SK-N-SH (cell line): ENCODE measurements at places on chromosomes 1 and 21. TPM values are rescaled to one million over a fixed set of nuclear protein-coding genes. Genes with fewer than 3 reads are reported as not detected.

BNIPL gene
- 0.12 and 0.16 TPM in 2 replicates for polyA plus RNA-seq

MPZ gene
- polyA plus RNA-seq, result 2.4 and 2.9 TPM in 2 replicates

TNFAIP8L2 gene
- not detected in 2 replicates for polyA plus RNA-seq

LDLRAD2 gene
- 0.02 TPM in 1 of 2 replicates, not detected in the other for polyA plus RNA-seq

FCRL1 gene
- polyA plus RNA-seq, result not detected in 2 replicates

RHD gene
- polyA plus RNA-seq, result not detected in 2 replicates

- DNase-seq, result no peak
Observed at GRCh38 chr21:31135531-31136184, 97.4 kb upstream of the KRTAP19-8 start.

GRCh38 chr1:183498342-183498991, 26.2 kb downstream of the SMG7 start:
- no peak for DNase-seq

GRCh38 chr1:36358514-36359084, 27.1 kb downstream of the STK40 start:
- no peak for DNase-seq

DNA sequence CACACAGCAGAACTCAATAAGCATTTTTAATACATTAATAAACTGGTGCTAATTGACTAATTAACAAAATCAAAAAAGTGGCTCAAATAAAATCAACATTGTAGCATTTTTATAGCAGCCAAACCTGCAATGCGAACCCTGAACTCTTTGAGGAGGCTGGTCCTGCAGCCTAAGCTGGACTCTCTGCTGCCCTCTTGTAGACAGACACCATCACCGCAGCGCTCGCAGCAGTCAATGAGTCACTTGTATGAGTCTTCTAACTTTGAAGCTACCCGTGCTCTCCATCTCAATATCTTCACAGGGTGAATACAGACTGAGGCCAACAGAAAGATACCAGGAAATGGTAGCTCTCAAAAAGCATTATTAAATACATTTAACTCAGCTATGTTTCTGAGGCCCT, 9.7 kb upstream of the KRTAP7-1 start:
- DNase-seq, result peak; percentile 25

DNA sequence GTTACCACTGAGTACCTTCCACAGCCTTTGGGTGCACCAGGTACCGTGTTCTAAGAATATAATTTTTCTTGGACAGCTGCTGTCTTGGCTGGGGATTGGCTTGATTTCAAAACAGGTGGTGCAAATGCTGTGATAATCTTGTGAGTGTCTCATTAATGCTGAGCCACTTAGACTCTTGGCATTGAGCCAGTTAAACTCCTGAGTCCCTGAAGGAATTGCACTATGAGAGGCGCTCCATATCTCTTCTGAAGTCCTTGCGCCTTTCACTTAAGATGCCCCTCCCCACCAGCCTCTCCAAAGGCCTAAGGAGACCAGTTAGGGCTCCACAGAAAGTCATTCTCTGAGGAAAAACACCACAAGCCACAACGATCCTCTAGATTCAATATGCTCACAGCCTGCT, 51.0 kb downstream of the BACH1 start:
- no peak for DNase-seq

DNA sequence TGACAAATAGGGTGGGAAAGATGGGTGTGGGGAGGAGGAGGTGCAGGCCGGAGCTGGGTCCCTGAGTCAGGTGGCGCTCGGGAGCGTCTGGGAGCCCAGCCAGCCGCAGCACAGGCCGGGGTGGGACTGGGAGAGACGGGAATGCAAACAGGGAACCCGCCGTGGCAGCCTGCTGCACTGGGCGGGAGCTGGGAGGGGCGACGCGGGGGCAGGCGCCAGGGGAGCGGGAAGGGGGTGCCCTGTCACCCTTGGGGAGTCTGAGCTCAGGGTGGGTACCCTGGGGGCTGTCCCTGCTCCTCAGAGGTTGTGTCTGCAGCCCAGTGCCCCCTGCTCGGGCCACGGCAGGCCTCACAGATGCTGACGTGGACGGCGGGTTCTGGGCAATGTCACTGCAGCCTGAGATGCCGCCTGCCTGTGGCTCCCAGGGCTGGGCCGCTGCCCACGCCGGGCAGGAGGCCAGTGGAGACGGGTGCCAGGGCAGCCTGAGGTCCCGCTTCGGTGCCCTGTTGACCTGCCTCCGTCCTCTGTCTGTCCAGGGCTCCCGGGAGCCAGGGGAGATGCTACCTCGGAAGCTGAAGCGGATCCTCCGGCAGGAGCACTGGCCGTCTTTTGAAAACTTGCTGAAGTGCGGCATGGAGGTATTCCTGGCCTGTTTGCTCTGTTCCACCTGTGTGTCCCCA, 16.6 kb upstream of the LRRC3 start:
- peak; percentile 85 for DNase-seq

DNA sequence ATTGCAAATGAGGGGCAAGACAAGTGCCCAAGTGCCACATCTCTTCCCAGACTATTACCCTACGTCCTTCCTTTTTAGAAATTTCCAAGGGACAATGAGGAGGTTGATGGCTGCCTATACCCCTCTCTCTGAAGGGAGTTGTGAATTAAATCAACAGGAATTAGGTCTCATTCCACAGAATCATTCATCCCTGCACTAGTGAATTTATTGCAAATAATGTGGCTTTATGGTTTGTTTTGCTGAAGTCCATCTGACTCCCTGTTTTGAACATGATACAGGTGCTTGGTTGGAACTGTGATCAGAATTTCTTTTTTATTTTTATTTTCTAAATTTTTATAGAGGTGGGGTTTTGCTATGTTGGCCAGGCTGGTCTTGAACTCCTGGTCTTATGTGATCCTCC, 34.3 kb upstream of the THEM4 start:
- DNase-seq, result no peak

DNA sequence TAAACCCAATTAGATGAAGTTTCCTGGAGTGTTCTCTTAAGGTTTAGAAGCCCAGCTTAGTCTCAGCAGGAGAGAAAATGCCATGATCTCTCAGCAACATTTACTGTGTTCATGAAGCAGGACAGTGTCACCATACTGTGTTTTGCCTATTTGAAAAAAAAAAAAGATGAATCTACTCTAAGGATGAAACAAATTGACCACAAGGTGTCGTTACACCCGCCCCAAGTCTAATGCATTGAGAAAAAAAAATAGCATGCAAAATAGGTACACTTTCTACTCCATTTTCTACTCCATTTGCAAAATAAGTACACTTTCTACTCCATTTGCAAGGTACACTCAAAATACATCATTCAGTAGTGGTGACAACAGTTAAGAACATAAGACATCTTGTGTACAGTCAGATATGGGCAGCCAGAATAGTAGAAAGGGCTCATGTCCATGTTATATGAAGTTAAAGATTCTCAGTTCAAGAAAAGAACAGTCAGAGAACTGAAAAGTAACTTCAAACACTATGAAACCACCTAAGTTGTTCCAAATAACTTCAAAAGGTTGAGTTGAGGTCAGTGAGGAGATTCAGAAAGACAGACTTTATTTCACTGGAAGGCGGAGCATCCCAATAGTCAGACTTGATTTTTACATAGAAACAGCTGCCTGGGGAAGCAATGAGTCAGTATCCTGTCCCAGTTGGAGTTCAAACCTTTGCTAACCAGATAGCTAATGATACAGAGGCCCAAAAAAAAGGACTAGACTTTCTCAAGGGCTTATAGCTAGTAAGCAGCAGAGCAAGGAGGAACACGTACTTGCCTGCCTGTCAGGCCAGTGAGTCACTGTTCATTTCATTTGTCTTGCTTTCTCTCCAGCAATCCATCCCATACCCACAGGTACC, 13.3 kb downstream of the PLPPR5 start:
- DNase-seq, result no peak

GRCh38 chr1:110600716-110601115, 5.4 kb downstream of the KCNA2 start:
- no peak for DNase-seq

GRCh38 chr1:93531193-93531592, 83.3 kb downstream of the FNBP1L start:
- DNase-seq, result peak; percentile 33

DNA sequence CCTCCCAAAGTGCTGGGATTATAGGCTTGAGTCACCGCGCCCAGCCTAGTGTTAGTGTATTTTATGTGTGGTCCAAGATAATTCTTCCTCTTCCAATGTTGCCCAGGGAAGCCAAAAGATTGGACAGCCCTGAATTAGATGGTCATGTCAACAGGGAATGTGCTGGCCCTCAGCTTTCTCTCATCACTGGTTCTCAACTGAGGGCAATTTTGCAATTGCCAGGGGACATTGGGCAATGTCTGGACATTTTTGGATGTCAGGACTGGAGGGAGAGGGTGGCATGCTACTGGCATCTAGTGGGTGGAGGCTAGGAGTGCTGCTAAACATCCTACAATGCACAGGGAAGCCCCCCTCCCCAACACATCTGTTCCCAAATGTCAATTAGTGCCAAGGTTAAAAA, 95.0 kb downstream of the LAMC2 start:
- DNase-seq, result no peak

DNA sequence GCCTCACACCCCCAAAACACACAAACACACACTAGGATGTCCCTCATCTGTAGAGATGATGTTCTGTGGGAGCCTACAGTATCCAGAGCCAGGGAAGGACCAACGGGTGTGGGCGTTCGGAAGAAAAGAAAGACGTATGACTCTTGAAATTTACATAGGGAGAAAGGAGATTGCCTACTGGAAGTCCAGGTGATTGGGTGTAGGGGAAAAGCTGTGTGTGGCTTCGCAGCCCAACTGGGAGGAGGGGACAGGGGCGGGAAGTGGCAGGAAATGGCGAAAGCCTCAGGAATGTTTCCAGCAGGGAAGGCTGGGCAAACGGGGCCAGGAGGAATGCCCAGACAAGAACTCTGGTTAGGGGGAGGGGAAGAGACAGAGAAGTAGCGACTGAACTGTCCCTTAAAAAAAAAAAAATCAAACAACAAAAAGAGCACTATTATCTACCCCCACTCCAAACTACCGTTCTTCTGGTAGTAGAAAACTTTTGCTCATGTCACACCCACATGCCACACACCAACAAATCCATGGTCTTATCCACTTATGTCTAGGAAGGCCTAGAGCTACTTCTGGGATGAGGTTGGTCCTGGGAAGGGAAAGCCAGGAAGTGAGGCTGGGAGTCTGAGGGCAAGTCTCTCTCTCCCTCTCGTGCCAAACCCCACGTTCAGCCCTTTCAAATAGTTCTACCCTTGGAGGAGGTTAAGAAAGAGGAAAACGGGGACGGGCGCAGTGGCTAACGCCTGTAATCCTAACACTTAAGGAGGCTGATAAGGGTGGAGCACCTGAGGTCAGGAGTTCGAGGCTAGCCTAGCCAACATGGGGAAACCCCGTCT, 1.8 kb upstream of the CKS1B start:
- no peak for DNase-seq

- DNase-seq, result peak; percentile 84
Observed at GRCh38 chr1:15584489-15585363, at the start of gene AGMAT. TSS of gene AGMAT (minus strand) at chr1:15585051. CDS start at chr1:15584967, 84 bp downstream.

DNA sequence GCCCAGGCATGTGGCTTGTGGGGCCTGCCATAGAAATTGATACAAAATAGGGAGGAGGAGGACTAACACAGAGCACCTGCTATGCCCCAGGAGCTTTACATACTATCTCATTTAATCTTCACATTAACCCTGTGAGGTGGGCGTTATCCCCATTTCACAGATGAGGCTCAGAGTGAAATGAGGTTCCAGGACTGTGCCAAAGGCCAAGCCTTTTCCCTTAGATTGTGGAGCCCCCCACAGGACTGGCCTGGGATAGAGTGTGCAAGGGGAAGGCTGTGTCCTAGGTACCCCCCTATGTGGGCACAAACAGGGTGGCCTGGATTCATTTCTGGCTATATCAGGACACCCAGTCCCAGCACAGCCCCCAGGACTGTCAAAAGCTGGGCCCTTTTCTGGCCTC, 2.2 kb upstream of the DDOST start:
- no peak for DNase-seq

DNA sequence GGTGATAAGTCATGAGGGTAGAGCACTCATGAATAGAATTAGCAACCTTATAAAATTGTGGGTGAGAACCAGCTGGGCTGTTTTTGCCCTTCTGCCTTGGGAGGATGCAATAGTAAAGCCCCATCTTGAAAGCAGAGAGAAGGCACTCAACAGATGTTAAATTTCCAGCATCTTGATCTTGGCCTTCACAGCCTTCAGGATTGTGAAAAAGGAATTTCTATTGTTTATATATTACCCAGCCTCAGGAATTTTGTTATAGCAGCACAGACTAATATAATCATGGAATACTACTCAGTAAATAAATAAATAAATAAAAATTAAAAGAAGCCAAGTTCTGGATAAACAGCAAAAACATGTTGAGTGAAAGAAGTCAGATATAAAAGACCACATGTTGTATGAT, 175.2 kb downstream of the KCNT2 start:
- no peak for DNase-seq

DNA sequence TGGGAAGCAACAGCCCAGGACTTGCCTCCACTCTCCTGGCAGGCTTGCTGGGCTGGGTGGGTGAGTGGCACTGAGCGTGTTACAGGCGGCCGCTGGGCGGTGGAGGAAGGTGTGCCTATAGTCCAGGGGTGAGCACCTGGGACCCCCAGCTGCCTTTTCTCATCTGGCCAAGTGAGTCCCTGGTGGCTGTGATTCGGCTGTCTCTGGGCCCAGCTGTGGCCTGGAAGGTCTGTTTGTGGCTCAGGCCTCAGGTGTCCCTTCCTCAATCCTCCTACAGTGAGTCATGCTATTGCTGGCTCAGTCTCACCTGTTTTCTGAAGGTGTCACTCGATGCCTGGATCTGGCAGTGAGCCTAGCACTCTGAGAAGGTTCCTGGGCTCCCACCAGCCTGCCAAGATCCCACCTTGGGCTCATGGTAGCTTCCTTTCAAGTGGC, 564.2 kb downstream of the PTPRU start:
- no peak for DNase-seq

GRCh38 chr1:94808669-94809068, 11.5 kb upstream of the SLC44A3 start:
- no peak for DNase-seq
